ENCODE measurements at places on chromosomes 5 and 9.

- DNase-seq: no peak
Measured at GRCh38 chr5:10482791-10483530, 41.3 kb downstream of the ROPN1L start.

DNA sequence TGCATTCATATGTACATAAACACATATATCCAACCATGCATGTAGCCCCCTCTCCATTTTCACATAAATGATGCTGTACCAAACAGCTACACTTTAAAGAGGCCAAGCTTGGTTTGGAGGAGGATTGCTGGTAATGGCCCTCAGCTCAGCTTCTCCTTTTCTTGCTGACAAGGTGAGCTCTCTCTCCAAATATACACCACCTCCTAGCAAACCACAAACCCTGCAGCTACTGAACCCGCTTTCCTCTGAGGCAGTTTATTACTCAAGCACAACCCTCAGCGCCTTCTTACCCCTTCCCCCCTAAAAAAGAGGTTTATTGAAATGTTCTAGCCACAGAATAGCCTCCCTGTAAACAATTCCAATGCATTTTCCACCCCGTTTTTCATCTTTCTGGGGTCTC is 54.0 kb downstream of the ALG2 start:
- DNase-seq: no peak

- DNase-seq: no peak
Measured at GRCh38 chr5:50700706-50701105, 34.3 kb downstream of the PARP8 start.

DNA sequence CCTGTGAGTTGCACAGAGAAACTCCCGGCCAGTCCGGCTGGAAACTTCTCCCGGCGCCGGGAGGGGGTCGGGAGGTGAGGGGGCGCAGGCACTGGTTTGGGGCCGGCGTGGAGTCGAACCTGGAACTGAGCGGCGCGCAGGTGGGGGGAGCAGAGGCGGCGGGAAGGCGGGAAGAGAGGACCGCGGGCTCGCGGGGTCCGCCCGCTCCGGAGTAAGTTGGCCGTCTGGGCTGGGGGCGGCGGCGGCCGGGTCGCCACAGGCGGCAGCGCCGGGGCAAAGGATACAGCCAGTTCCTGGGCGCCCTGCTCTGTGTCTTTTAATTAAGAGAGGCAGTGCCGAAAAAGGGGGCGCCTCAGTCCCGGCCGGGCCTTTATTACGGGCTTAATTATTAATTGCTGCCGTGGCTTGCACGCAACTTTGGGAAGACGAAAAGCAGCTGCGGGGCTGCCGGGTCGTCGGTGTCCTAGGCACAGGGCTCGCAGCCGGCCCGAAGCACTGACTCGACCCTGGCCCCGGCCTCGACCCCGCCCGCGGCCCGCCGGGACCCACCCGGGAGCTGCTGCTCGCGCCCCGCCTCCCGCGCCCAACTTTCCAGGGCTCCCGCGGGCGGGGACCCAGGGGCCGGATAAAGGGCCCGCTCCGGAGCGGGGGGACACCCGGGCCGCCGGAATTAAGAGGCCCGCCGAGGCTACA is 1.1 kb downstream of the NTNG2 start:
- no peak for DNase-seq

DNA sequence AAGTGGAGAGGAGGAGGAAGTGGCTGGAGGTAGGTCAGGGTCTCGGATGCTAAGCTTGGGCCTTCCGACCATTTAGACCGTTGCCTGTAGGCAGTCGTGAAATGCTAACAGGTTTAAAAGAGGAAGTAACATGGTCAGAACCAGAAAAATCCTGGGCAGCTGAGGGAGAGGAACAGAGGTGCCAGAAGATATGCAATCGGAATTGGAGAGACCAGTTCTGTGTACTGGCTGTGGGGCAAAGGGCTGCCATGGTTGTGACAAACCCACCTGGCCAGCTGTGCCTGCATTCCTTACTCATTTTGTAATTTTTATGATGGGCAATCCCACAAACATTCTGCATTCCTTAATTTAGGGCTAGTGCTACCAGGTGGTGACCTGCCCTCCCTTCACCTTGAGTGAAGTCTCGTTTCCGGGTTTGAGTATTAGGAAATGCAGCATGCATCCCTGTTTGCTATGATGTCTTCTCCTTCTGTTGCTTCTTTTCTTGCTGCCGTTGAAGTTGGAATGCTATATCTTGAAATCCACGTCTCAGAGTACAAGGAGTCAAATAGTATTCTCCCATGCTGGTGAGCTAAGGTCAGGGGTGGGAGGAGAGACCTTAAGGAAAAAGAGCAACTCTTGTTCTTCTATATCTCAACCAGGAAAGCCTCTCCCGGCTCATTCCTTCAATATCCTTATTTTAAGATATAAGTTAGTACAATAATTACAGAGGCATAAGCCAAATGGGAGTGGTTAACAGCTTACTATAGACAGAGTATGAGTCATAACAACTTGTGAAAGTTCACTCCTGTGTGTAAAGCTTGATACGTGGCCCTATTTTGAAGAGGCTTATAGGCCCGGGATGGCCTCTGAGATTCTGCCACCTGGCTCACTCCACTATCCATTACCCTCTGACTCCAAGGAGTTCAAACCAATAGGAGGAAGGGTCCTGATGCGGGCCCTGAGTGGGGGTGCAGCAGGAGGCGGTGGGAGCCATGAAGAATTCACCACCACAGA is 37.0 kb downstream of the B4GALT1 start:
- DNase-seq: no peak

GRCh38 chr9:129602598-129603415 is 18.1 kb downstream of the C9orf50 start:
- no peak for DNase-seq

DNA sequence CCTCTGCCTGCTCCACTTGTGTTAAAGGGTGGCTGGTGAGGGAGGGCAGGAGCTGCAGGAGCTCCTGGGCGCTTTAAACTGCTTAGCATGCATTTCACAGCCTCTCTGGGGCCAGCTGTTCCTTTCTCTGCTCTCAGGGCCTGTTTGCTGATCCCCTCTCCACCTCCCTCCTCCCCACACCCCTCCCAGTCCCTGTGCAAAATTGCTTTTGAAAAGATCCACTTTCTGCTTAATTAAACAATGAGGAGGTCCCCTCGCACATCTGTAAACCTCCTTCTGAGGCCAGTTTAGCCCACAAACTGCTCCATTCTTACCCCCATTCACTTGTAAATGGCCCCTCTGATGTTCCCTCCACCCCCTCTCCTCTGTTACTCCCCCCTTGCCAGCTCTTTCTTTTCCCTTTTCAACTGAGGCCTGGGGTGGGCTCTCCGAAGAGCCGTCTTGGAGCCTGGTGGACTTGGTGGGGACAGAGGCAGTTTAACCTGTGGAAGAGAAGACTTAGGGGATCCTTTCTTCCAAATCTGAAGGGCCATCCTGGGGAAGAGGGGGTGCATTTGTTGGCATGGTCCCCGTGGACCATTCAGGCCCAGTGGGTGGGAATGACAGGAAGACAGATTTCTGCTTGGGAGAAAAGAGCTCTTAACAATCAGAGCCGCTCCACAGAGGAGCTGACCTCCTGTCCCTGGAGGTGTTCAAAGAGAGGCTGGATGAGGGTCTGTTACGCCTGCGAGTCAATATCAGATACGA is 12.0 kb downstream of the URM1 start:
- DNase-seq: no peak

DNA sequence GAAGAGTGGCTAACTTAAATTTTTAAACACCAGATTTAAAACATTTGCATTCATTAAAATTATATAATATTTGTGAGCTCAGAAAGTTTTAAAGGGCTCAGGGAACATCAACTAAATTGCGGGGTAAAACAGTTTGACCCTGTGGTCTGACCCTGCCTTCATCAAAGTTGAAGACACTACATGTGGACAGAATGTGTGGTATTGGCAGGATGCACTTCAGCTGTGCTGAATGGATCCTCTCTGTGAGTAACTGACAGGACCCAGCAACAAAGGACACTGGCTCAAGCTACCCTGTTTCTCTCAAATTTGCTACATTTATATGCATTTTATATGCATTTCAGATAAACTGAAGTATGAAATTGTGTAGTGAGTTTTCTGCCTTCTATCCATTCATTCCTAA is 288.5 kb downstream of the ZNF608 start:
- no peak for DNase-seq

DNA sequence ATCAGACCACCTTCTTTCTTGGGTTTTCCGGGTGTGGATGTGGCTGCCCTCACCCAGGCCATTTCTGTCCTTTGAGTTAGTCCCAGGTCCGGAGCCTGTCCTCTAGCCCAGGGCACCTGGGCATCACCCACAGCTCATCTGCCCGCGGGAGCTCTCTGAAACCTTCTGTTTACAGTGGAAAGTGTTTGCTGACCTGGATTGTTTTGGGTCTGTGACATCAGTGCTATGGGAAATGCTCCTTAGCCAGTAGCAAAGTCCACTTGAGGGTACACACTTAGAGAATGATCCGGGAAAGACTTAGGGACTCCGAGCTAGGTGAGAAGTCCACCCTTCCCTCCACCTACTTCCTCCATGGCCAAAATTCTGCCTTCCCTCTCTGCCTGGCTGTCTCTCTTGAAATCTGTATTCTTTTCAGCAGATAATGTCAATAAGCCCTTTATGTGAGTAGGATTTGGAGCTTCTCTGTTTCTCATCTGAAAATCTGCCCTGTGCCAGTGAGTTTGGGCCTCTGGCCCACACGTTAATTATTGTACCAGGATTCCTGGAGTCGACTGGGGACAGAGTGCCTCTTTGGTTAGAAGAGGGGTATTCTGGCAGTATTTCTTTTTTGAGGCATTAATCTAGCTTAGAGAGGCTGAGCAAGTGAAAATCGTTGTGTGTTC is 19.9 kb downstream of the ABLIM3 start:
- no peak for DNase-seq

- no peak for DNase-seq
Measured at GRCh38 chr9:73210886-73211666, 59.4 kb downstream of the ANXA1 start.

DNA sequence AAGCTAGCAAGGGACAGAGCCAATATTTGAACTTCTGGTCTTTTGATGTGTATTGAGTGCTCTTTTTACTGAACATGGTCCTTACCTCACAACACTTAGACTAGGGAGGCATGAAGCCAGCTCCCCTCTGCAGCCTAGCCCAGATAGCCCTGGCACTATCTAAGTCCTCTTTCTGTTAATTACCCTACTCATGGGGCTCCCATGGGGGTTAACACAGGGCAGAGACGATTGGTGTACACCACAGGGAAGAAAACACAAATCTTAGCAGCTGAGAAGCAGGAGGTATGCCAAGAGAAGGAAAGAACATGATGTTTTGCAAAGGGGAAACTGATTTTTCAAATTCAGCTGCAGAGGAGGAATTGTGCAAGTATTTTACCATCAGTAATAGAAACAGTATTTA is 383.8 kb downstream of the TMEM232 start:
- DNase-seq: no peak

- no peak for DNase-seq
Measured at GRCh38 chr5:172533399-172534228, 79.3 kb upstream of the SH3PXD2B start.

DNA sequence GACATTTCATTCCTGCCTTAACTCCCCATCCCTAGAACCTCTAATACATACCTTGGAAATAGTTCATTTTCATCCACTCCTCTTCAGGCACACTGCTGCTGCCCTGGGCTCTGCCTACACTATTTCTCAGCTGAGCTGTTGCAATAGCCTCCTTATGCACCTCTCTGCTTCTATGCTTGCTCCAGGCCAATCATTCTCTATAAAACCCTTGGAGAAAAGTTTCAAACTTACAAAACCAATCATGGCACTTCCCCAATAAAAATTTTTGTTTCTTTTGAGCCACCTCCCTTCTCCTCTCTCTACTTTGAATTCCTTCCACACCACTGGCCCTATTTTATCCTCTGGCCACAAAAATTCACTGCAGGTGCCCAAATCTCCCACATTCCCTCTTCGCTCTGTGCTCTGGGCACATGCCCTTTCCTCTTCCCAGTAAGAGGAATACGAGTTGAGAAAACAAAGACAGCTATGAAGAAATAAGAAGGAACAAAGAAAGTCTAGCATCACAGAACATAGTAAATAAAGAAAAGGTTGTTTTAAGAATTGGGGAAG is 301.4 kb downstream of the ELAVL2 start:
- DNase-seq: no peak

DNA sequence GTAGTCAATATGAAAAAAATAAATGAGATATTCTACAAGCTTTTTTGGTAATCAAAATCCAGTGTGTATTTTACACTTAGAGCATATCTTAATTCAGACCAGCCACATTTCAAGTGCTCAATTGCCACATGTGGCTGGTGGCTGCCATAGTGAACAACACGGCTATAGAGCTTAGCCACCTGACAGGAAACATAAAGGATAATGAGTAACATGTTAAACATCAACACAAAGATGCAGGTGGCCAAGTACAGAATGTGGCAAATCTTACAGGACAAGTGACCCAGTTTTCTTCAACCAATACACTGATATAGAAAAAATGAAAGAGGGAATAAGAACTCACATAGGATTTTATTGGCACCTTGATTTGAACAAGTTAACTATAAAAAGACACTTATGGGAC is 61.4 kb downstream of the KIF24 start:
- no peak for DNase-seq

- DNase-seq: peak; percentile 69
Measured at GRCh38 chr9:128103589-128103962, 24.0 kb downstream of the PTGES2 start.

GRCh38 chr5:125215593-125215992 is 469.2 kb upstream of the ZNF608 start:
- no peak for DNase-seq

DNA sequence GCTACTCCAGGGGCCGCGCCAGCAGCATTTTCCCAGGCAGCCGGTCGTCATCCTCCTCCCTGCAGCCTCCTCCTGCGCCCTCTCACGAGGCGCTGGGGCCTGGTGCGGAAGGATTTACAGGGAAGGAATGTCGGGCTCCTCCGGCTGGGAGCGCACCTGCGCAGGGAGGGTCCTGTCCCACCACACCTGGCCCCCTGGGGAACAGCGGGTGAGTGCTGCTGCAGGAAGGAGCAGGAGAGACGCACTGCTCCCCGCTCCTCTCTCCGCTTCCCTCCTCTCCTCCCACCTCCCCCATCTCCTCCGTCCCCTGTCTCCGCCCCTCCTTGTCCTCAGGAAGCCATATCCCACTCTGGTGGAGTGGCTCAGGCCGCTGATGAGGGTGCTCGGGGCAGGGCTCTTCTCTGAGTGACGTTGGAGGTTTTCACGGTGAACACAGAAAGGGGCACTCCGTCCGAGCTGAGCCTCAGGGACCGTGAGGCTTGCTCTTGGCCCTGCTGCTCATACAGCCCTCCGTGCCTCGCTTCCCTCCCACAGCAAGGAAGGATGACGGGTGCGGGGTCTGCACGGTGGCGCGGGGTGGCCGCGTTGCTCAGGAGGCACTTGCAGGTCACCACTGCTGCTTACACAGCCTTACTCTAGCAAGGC is 31.3 kb downstream of the IRX4 start:
- DNase-seq: no peak

- no peak for DNase-seq
Measured at GRCh38 chr5:163915481-163915961, 410.1 kb downstream of the MAT2B start.

- peak; percentile 49 for DNase-seq
Measured at GRCh38 chr5:119274767-119275130, 81.1 kb upstream of the TNFAIP8 start.

GRCh38 chr5:159965031-159965837 is 43.7 kb upstream of the TTC1 start:
- DNase-seq: no peak

DNA sequence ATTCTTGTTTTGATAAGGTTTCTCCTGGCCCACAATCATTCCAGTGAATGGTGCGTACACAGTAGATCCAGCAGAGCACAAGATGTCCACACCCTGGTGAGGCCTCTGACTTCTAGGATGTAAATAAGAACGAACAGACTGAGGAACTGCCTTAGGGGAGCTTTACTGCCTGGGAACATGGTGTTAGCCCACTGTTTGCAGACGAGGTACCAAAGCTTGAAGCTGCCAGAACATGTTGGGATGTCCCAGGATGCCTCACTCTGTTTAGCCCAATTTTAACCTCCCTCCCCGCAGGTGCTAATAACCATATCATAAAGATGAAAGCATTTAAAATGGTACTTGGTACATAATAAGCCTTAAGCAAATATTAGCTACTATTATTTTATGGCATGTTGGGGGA is 3.5 kb downstream of the LECT2 start:
- DNase-seq: no peak
